ENCODE measurements at places on chromosomes 7 and 10. TPM values are rescaled to one million over a fixed set of nuclear protein-coding genes. Genes with fewer than 3 reads are reported as not detected.

The GFRA1 gene
- total RNA-seq, result 47.3 TPM

The TMEM236 gene
- total RNA-seq, result 0.20 TPM

The AOAH gene
- total RNA-seq, result 8.6 TPM

DNA sequence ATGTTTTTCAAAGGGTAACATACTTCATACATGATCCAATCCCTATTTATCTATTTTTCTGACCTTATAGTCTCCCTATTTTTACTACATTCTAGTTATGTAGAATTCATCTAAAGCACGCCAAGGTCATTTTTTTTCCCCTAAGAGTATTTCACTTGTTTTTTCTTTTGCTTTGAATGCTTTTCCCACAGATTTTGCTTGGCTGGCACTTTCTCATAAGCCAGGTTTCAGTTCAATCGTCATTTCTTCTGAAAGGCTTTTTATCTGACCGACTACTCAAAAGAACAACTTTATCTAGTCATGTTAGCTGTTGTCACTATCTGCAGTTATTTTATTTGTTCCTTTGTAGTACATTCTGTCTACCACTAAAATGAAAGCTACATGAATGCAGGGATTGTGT is 1274.6 kb downstream of the REEP3 start:
- DNase-seq, result no peak
